ENCODE measurements at places on chromosomes 2 and 18.

- DNase-seq: no peak
These were observed 71.7 kb upstream of the SKOR2 start for GRCh38 chr18:47323158-47323557.

DNA sequence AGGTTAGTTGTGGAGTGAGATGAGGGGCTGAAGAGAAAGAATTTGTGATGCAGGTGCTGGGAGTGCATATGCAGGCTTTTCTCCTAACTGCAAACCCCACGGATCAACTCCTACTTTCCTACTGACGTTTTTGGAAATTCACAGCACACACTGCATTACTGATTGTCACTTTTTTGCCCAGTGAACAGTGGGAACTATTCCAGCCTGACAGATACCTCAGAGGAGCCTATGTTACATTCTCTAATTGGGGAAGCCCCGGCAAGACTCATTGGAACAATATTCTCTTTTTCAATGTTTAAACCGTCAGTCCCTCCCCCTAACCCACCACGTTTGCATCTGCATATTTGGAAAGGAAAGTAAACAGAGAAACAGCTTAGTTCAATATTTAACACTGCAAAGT, 126.2 kb downstream of the DPP4 start:
- DNase-seq: no peak

DNA sequence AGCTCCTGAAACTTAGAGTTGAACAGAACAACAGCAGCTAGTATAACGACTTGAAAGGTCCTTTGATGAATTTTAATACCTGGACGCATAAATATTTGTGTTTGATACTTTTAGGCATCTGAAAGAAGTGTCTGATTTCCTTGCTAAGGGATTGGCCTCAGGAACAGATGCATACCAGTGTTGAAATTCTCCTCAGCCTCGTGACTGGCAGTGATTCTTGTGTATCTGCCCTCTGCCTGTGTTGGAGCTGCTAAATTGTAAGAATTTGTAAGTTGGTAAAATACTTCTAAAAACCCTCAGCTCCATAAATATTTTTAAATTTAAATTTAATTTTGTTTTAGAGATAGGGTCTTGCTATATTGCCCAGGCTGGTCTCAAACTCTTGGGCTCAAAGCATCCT, 22.4 kb upstream of the SCYGR1 start:
- no peak for DNase-seq

GRCh38 chr18:75116809-75117208, 92.1 kb downstream of the PTGR3 start:
- no peak for DNase-seq

DNA sequence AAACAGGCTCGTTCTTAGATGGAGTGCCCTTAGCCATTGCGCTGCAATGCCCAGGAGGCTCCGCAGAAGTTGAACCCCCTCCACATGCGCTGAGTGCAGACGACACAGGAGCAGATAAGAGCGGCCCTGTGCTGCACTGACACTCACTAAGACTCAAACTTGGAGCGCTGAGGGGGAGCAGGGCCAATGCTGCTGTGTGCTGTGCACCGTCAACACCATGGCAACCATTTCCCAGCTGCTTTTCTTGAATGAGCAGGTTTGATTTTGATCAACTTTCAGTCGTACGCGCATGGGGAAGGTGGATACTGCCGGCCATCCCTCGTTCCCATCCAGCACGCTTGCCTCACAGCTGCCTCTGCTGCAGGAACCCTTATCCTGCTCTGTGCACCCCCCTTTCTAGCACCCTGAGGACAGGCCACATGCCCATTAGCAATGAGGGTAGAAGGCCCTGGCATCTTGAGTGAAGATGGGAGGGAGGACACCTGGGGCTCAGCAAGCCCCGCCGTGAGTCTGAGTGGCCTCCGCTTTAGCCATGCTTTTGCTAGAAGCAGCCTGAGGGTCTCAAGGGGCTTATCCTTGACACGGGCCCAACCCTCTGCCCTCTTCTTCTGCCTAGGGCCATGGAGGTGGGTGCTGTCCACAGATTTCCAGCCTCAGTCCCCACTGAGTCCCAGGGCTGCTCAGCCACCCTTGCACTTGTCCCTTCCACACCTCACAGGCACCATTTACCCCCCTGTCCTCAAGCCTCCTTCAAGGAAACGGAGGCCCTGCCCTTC, 271.9 kb downstream of the PHLPP1 start:
- DNase-seq: no peak

GRCh38 chr2:41410011-41410410, 637.8 kb upstream of the PKDCC start:
- DNase-seq: no peak

DNA sequence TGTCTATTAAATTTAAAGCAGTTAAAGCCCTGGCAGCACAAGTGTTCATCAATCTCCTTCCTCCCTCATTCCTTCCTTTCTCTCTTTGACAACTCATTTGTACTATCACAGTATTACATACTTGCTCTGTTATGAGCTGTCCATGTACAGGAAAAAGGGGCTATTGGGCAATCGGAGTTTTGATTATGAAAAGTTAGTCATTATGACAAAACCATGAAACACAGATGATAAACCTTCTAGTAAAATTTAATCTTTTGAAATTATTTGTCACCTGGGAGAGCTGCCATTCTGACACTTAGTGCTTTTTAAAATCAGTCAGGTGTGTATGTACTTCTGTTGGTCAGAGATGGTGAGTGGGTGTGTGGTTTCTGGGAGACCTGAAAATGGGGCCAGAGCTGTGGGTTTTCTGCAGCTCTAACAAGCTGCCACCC, 39.4 kb downstream of the MAP4K4 start:
- no peak for DNase-seq

GRCh38 chr18:76447258-76447890, 47.7 kb downstream of the ZNF516 start:
- no peak for DNase-seq

DNA sequence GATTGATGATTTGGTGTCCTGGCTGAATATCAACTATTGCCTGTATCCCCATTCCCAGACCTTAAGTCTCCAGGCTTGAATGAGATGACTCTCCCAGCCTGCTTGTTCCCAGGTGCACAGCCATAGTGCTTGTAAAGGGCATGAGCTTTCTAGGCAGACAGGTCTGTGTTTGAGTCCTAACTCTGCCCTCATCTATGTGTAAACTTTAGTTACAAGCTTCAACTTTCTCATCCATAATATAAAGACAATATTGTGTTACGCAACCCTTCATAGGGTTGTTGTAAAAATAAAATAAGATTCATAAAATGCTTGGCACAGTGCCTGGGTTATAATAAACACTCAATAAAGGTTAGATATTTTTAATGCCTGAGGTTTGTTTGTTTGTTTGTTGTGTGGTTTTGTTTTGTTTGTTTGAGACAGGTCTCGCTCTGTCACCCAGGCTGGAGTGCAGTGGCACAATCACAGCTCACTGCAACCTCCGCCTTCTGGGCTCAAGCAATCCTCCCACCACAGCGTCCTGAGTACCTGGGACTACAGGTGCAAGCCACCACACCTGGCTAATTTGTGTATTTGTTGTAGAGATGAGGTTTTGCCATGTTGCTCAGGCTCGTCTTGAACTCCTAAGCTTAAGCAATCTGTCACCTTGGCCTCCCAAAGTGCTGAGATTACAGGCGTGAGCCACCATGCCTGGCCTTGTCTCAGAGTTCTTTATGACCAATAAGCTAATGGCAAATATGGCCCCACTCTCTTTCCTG, 89.4 kb upstream of the MAPRE2 start:
- no peak for DNase-seq

- no peak for DNase-seq
These were observed 188.5 kb downstream of the ASB1 start for GRCh38 chr2:238615187-238615586.

DNA sequence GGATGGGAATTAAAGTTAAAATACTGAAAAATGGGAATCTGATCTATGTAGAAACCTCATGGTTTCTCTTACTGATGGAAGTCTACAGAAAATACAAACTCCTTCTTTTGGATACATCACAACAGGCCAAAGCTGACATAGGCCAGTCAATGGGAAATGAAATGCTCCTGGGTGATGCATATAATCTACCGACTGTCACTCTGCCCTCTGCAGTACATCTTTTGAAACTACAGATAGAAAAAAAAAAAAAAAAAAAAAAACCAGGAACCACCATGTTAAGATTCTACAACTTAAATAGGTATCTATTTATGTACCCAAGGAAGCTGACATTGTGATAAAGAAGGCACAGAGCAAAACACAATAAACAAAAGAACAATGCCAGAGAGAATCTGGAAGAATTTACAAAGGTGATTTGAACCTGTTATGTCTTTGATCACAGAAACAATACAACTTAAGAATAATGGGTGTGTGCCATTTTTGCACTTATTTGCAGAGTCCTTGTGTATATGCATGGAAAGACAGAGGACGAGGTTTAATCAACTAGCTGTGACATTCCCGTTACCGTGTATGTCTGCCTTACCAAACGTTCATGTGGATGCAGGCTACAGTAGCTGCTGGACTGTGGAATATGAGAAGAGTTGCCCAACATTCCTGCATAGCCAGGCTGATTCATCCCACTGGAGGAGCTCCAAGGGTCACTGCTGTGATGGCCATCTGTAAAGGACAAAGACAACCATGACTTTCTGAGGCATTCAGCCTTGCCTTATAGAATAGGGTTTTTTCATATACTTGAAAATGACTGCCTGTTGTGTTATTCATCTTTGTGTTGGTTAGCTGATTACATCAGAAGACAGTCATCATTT, 312.7 kb downstream of the TCF4 start:
- DNase-seq: no peak

All from hypothalamus (tissue), 51 donors.